ENCODE measurements at places on chromosomes 5 and 9.

DNA sequence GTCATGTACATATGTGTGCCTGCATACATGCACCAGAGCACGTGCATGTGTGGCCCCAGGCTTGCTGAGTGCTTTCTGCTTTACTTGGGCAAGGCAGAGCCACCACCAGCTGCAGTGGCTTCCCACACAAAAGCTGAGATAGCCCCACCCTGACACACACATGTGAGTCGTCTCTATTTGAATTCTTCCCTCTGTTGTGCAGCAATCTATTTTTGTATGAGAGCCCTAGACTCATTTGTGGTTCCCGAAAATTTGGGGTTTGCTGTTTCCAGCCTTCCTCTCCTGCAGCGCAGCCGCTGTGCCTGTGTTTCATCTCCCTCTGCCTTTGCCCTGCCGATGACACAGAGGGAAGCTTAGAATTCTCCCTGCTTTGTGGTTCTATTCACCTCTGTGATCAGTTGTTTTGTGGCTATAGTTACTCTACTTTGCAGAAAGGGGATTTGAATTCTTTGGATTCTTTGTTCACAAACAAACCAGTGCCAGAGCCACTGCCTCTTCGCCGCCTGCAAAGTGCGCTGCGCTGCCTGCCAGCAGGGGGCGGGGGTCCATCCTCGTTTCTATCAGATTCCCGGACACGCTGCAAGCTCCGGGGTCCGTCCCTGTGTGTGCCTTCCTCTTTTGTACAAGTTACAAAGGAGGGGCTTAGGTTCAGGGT, 95.8 kb upstream of the DAP start:
- DNase-seq, result peak; percentile 80

DNA sequence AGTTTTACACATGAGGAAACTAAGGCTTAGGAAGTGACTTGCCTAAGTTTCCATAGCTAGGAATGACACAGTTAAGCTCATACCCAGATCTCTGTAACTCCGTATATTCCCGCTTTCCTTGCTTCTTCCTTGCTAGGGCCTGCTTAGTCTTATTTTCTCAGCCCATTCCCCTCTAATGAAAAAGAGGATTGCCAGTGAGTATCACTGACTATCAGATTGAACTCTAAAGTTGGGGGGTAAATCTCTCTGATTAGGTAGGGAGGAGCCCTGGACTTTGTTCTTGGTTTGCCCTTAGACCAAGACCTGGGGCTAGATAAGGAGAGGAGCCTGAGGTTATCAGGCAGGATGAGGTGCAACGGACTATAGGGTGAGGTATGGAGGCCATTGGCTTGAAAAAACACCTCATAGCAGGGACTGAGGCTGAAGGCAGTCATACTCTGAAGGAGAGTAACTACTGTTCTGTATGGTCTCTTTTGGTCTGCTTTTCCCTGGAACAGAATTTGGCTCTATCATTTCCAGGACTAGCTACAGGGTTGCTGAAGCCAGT, 2.5 kb downstream of the TRIM32 start:
- no peak for DNase-seq

DNA sequence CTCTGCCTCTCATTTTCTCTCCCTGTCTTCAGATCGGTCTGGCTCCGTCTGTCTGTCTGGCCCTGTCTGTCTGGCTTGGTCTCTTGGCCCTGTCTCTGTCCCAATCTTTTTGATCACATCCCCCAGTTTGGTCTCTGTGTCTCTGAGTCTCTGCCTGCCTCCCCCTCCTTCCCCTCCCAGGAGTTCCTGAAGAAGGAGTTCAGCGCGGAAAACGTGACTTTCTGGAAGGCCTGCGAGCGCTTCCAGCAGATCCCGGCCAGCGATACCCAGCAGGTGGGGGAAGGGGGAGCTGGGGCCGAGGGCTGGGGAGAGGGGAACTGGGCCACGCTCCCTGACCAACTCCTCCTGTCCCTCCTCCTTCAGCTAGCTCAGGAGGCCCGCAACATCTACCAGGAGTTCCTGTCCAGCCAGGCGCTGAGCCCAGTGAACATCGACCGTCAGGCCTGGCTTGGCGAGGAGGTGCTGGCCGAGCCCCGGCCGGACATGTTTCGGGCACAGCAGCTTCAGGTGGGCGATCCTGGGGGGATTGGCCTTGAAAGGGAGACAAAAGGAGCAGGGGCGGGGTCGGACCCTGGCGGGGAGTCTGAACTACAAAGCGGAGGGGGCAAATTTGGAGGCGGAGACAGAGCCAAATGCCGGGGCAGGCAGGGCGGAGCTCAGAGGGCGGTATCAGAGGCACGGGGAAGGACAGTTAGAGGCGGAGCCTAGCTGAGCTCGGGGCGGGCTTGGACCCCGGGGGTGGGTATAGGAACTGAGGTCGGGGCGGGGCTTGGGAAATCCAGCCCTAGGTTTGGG, 9.0 kb downstream of the RGS14 start:
- DNase-seq, result peak; percentile 77

DNA sequence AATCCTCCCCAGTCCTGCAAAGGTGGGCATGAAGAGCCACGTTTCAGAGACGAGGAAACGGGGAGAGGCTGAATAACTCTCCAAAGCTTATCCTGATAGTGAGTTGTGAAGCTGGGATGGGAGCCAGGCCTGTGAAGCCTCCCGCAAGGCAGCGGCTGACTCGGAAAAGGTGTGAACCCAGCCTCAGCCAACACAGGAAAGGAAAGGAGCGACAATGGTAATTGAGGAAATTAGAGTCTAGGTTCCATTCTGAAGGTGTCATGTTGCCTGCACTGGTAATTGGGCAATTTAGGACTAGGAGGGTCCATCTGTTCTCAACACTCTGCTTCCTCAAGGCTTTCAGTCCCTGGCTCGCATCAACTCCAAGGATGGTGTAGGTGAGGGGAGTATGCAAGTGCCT, 83.4 kb downstream of the LIFR start:
- DNase-seq, result no peak

DNA sequence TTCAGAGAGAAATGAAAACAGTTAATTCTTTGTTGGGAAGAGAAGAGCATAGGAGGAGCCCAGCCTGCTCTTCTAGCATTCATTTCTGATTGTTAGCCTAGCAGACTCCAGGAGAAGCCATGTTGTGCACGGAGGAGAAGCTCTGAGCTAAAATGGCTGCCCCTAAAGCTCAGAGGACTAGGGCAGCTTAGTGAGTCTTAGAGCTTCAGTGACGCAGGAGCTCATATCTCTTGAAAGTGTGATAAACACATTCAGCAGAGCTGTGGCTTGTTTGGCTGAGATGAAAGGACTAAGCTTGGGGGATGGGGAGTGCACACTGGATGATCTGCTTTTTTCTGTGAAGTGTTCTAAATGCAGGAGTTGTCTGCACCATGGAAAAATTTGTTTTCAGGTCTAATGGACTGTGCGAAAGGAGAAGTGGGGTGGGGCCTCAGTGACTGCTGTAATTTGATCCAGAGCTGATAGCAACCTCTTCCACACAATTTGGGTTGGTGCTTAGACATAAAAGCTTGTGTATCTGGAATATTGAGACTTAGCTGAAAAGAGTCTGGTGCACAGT, 58.5 kb downstream of the ZNF462 start:
- peak; percentile 37 for DNase-seq

DNA sequence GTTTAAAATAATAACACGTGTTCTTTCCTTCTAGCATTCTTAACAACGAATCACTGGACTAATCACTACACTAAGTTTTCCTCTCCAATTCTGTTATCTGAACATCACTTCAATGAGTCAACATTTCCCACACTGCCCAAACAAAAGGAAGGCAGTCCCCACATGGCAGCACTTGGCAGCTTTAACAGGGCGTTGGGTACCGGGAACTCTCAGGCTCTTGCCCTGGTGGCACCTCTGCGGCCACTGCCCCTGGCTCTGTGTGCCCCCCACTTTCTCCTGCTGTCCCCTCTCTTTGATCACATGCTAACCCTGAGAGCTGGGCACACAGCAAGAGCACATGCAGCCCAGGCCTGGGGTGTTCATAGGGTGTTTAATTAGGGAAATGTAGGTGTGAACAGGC, 15.7 kb downstream of the SLC6A3 start:
- no peak for DNase-seq

Measured in adipocyte (in vitro differentiated cells).